ENCODE measurements at places on chromosomes 2 and 18.

- DNase-seq = peak; percentile 4
Observed at GRCh38 chr2:63486861-63487290, 101.4 kb downstream of the WDPCP start.

GRCh38 chr2:182818501-182818900 lies 47.9 kb downstream of the FRZB start:
- no peak for DNase-seq

DNA sequence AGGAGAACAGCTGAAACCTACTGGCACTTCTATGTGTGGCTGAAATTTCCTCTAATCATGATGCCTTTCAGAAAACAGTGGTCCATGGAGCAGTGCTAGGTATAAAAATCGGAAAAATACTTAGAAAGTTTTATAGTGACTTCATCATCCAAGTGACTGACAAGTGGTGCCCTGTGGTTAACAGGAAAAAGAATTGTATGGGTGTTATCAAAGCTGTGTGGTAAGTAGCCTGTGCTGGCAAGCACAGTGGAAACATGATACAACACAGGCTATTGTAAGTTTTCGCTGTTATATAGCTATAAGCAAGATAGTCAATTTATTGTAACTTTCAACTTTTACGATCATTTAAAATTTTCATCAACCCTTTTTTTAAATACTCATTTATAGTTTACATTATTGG lies 1599.7 kb upstream of the ZEB2 start:
- no peak for DNase-seq

DNA sequence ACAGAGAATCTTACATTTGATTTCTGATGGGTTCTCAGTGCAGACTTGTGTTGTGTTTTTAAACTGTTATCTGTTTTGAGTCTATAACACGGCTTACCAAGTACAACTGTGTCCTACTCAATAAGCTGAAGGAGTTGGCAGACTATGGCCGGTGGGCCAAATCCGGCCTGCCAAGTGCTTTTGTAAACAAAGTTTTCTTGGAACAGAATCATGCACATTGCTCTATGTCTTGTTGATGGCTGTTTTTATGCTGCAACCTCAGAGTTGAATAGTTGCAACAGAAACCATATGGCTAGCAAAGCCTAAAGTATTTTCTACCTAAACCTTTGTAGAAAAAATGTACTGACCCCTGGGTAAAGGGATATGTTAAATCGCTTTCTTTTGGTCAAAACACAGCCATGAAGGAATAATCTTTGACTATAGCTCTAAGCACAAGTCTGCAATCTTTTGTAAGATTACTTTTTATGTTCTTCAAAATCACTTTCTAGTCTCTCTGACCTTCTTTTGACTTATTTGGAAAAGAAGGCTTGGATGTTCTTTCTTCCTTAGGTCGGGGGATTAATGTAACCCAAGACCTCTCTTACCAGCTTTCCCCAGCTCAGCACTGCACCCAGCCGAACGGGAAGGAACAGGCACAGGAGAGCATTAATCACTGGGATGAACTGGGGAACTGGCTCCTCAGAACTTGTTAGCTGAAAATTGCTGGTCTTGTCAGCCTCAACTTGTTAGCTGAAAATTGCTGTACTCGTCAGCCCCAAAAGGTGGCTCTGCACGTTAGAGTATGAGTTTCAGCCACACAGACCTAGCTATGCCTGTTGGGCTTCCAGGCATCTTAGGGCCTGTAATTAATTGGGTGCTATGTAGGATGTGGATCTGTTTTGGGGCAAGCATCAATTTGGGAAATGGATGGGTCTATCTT lies 75.4 kb downstream of the CD8B2 start:
- DNase-seq = no peak

- DNase-seq = no peak
Observed at GRCh38 chr18:48757367-48757766, 193.4 kb downstream of the SMAD7 start.

All from SW 1271 (cell line).